NCI-H2029 treated with DMSO at 0.1 percent for 48 hours (cell line): ENCODE measurements at places on chromosomes 5 and 9.

GRCh38 chr9:23408874-23409273 lies 417.2 kb downstream of the ELAVL2 start:
- no peak for DNase-seq

DNA sequence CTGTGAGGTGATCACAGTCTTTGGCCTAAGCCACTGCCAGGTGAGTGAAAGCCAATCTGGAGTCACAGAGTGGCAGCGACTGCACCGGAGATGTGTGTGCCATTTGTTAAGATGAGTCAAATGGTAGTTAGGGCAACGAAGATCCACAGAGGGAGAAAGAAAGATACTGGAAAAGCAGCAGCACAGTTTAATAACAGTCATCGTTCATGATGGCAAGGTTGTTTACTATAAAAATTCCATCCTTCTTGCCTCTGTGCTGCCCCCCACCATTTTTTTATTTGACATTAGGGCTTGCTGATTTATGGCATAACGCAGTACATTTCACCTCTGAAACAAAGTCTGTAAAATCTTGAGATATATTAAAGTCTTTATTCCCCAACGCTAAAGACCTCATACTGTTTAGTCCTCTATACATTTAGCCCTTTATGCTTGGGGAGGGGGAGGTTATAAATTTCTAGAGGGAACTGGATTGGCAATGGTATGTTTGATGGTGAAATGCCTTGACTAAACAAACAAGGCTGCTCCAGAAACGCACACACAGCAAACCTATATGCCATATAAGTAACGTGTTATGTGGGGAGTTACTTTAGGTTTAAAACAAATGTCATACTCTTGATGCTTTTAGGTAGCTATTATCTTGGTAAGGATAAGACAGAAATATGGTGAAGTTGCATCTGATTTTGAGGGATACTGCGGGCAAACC lies 55.8 kb upstream of the ABL1 start:
- no peak for DNase-seq

GRCh38 chr5:175610381-175610780 lies 47.5 kb upstream of the HRH2 start:
- DNase-seq: no peak

- no peak for DNase-seq
These were observed 122.9 kb downstream of the CEP120 start for GRCh38 chr5:123300266-123300665.
